ENCODE measurements at places on chromosomes 5 and 9. TPM values are rescaled to one million over a fixed set of nuclear protein-coding genes. Genes with fewer than 3 reads are reported as not detected.

The IER5L gene
- 4.1 TPM for total RNA-seq

The SLC34A1 gene
- total RNA-seq, result not detected

The OSMR gene
- total RNA-seq, result not detected

The MEGF10 gene
- not detected for total RNA-seq

The ISL1 gene
- 0.88 TPM for total RNA-seq

The DAPK1 gene
- 79.2 TPM for total RNA-seq

The SLC6A3 gene
- total RNA-seq, result not detected

DNA sequence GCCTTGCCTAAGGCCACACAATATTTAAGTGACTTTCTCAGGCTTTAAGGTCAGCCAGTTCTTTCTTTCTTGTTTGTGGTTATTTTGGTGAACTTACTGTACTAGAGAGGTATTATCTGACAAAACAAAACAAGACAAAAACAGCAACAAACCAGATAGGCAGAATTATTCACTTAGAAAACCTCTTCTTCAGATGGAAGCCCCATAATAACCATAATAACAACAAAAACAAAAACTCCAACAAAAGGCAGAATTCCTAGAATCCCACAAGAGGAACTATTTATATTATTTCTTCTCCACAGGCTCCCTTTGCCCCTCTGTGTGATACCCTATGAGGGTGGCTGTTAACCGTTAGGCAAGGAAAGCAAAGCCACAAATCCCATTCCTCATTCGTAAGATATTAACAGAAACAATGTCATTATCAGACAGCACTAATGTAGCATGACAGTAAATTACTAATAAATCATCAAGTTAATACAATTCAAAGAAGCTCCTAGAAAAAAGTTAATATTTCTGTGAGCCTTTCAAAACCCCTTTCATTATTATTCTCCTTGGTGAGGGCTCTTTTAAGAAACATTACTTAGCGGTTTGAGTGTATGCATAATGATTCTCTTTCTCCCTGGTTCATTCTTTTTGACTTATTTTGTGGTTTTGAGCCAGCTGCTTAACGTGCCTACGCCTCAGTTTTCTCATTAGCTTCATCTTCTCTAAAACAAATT, 274.9 kb downstream of the EFNA5 start:
- no peak for DNase-seq
- no peaks in the 10 kb centered on the region for H3K27me3 ChIP-seq
- no peak overlapping the region for H3K4me3 ChIP-seq
- no peaks in the 10 kb centered on the region for H3K4me1 ChIP-seq
- no peaks in the 10 kb centered on the region for H3K36me3 ChIP-seq

GRCh38 chr9:132627106-132627505, 42.7 kb downstream of the DDX31 start:
- no peak overlapping the region for H3K27ac ChIP-seq
- H3K27me3 ChIP-seq, result no peaks in the 10 kb centered on the region
- DNase-seq, result no peak
- H3K4me3 ChIP-seq, result no peak overlapping the region
- no peaks in the 10 kb centered on the region for H3K4me1 ChIP-seq

DNA sequence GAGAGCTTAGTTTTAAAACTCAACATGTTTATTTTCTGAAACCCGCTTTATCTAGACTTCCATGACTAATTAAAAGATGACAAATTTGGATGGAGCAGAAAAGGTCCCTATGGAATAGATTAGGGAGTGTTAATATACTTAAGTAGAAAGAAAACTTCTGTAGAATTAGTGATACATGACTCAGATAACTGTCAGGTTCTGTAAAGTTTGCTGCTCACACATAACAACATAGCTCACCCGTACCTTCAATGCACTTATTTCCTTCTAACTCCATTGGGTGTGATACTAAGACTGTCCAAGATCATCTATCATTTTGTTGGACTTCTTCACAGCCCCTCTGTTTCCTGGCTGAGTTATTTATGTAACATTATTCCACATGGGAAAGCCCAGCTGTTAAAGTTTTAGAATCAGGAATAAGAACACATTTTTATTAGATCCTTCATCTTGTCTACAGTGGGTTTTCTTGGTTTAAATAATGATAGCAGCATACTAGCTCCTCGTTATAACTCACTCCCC, 27.8 kb downstream of the TMEM167A start:
- DNase-seq, result no peak
- H3K27ac ChIP-seq, result no peak overlapping the region
- H3K4me1 ChIP-seq, result no peaks in the 10 kb centered on the region
- H3K36me3 ChIP-seq, result no peaks in the 10 kb centered on the region
- H3K4me3 ChIP-seq, result no peak overlapping the region

DNA sequence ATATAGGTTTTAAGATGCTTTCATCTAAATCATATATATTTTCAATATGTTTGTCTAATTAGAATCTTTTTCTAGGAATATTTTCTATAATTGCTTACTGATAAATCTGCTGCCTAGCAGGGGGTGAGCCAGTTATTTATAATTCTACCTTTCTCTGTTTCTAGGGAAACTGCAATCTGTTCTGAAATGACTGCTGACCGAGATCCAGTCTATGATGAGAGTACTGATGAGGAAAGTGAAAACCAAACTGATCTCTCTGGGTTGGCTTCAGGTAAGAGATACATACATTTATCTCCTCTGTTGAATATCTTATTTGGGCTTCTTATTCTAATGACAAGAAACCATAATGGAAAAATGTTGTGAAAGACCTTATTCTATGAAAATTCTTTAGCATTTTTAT, 127.3 kb downstream of the XRCC4 start:
- no peaks in the 10 kb centered on the region for H3K27me3 ChIP-seq
- no peak for DNase-seq
- no peak overlapping the region for H3K4me3 ChIP-seq
- no peaks in the 10 kb centered on the region for H3K4me1 ChIP-seq
- H3K27ac ChIP-seq, result no peak overlapping the region

- no peak overlapping the region for H3K27ac ChIP-seq
- H3K27me3 ChIP-seq, result no peaks in the 10 kb centered on the region
- H3K4me3 ChIP-seq, result no peak overlapping the region
- H3K36me3 ChIP-seq, result no peaks in the 10 kb centered on the region
Observed at GRCh38 chr9:134709512-134710270, 68.1 kb downstream of the COL5A1 start.

GRCh38 chr5:90224342-90224741, 185.2 kb downstream of the CETN3 start:
- H3K4me1 ChIP-seq, result no peaks in the 10 kb centered on the region
- H3K27me3 ChIP-seq, result no peaks in the 10 kb centered on the region
- no peaks in the 10 kb centered on the region for H3K36me3 ChIP-seq
- no peak overlapping the region for H3K27ac ChIP-seq

- H3K4me3 ChIP-seq, result no peak overlapping the region
- H3K4me1 ChIP-seq, result no peaks in the 10 kb centered on the region
- no peaks in the 10 kb centered on the region for H3K36me3 ChIP-seq
- DNase-seq, result no peak
Observed at GRCh38 chr9:134807716-134808446, 72.7 kb upstream of the FCN2 start.

- H3K27ac ChIP-seq, result no peak overlapping the region
- no peaks in the 10 kb centered on the region for H3K27me3 ChIP-seq
- H3K4me3 ChIP-seq, result peak overlapping the region; percentile 34
- no peaks in the 10 kb centered on the region for H3K4me1 ChIP-seq
- no peak for DNase-seq
Observed at GRCh38 chr5:149580808-149581191, 498 bp upstream of the ARHGEF37 start.

- H3K4me1 ChIP-seq, result peaks cover 10% of the 10 kb centered on the region
Observed at GRCh38 chr9:133580419-133580738, 28.8 kb downstream of the FAM163B start.

DNA sequence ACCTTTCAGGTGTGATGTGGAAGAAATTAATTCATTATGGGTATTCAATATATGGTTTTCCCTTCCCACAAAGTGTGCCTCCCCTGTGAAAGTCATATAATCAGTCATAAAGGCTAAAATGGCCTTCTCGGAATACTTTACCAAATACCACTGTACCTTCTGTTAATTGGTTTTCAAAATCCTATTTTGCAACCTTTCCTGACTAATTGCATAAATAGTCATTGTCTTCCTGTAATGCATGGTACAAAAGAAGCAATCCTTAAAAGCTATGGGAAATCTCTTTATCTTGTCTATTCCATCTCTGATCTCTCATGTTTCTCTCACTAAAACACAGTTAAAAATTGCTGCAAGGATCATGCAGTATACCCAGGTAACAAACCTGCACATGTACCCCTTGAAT, 44.3 kb upstream of the UGCG start:
- H3K4me1 ChIP-seq, result peaks cover 38% of the 10 kb centered on the region
- DNase-seq, result no peak
- no peaks in the 10 kb centered on the region for H3K27me3 ChIP-seq
- no peak overlapping the region for H3K27ac ChIP-seq

GRCh38 chr9:123561046-123561445, 205.0 kb downstream of the CRB2 start:
- no peaks in the 10 kb centered on the region for H3K27me3 ChIP-seq
- H3K36me3 ChIP-seq, result no peaks in the 10 kb centered on the region
- no peak overlapping the region for H3K27ac ChIP-seq
- no peaks in the 10 kb centered on the region for H3K4me1 ChIP-seq
- no peak overlapping the region for H3K4me3 ChIP-seq

DNA sequence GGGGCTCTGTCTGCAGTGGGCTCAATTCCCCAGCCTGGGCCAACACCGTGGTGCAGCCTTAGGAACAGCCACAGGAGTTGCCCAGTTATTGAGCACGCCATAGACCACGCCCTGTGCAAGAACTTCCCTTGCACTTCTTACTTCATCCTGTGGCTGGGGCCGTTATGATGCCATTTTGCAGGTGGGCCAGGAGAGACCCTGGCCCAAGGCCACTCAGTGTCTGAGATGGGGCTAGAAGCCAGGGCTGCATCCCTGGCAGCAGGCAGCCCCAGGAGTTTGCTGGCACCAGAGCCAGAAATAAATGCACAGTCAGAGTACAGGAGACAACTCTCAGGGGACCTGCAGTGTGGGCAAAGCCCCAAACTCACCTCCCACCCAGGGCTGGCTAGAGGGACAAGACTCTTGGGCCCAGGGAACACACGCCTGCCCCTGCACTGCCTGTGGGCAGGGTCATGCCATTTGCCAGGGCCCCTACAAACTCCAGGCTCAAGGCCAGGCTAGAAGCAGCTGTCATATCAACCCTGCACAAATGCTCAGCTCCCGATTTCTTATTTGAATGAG, 6.7 kb downstream of the CORO2A start:
- no peak overlapping the region for H3K27ac ChIP-seq
- H3K27me3 ChIP-seq, result no peaks in the 10 kb centered on the region
- H3K4me1 ChIP-seq, result peaks cover 36% of the 10 kb centered on the region
- no peak for DNase-seq

DNA sequence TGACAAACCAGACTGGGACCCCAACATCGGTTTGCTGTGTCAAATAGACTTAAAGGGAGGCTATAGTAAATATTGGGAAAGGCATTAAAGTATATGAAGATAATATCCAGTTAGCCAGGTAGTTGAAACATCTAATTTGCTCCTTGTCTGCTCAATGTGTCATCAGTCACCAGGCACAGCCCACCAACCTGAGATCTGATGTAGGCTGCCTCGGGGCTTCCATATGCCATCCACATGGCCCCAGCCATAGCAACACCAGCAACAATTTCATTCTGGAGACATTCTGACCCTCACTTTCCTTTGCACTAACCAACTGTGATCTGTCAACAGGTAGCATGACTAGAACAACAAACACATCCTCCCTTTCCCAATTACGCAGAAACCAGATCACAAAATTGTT, 196.0 kb downstream of the NR2F1-AS1 start:
- H3K4me1 ChIP-seq, result no peaks in the 10 kb centered on the region
- H3K27ac ChIP-seq, result no peak overlapping the region
- no peaks in the 10 kb centered on the region for H3K27me3 ChIP-seq
- no peak overlapping the region for H3K4me3 ChIP-seq
- DNase-seq, result no peak

GRCh38 chr5:174022384-174023095, 23.0 kb upstream of the NSG2 start:
- 0 out of 2 replicates have a peak, but pooled peaks cover 4% of the 10 kb centered on the region for H3K4me1 ChIP-seq
- H3K36me3 ChIP-seq, result no peaks in the 10 kb centered on the region
- DNase-seq, result no peak
- H3K4me3 ChIP-seq, result no peak overlapping the region
- peaks cover 1% of the 10 kb centered on the region for H3K27me3 ChIP-seq

DNA sequence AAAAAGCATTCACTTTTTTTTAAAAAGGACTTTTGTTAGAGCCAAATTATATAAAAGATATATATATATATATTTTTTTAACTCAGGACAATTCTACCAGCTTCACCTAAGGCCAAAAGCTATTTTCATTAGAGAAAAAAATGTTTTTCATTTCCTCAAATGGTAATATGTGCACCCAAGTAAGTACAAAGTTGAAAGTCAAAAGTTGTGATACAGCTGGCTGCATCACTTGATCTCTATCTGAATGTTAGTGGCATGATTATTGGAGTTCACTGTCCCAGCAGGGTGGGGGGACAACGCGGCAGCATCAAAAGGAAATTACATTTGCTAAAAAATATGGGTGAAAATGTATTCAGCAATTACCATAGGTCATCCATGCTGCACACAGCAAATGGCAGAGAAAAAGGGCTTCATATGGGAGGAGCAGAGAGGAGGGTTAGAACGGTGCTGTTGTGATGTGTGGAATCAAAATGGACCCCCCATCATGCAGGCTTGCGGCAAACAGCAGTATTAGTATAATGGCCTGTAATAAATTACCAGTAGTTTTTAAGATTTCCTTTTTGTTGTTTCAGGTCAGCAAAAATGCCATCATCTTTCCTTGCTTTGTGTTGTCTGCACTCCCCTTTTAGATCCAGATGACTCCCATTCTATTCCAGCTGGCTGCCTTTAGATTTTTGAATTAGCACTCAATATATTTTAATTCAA, 253.7 kb downstream of the MAT2B start:
- H3K4me3 ChIP-seq, result no peak overlapping the region
- DNase-seq, result no peak
- no peaks in the 10 kb centered on the region for H3K4me1 ChIP-seq
- no peaks in the 10 kb centered on the region for H3K27me3 ChIP-seq

GRCh38 chr5:32055891-32056866, 117.9 kb downstream of the GOLPH3 start:
- no peaks in the 10 kb centered on the region for H3K4me1 ChIP-seq
- H3K4me3 ChIP-seq, result no peak overlapping the region
- no peaks in the 10 kb centered on the region for H3K27me3 ChIP-seq
- DNase-seq, result no peak
- H3K27ac ChIP-seq, result no peak overlapping the region

DNA sequence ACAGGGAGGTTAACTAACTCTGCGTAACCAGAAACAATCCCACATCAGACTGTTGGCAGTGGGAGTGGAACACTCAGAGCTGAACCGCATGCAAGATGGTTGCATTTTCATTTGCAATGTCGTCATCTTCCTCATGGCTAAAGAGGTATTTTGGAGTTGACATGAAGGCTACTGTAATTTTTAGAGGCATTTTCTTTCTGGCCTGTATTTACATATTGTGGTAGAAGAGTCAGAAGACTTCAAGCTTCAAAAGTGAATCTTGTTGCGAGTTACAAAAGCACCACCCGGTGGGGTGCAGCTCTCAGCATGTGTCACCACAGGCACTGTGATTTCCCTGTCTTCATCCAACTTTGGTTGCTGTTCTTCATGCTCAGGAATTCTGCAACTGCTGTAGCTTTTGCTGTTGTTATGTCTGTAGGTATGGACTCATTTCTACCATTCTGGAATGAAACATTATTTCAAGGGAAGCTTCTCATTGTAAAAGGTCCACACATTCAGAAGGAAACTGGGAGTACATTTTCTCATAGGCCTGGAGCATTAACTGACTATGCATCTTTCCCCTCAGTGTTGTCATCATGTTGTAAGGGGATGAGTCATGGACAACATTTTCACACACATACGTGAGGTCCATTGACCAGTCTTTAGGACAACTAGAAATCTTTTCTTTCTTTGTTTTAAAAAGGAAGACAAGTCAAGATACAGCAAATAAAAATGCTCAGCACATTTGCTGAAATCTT, 35.4 kb upstream of the GDNF start:
- no peak overlapping the region for H3K4me3 ChIP-seq
- no peak overlapping the region for H3K27ac ChIP-seq
- H3K36me3 ChIP-seq, result no peaks in the 10 kb centered on the region
- H3K27me3 ChIP-seq, result no peaks in the 10 kb centered on the region
- H3K4me1 ChIP-seq, result no peaks in the 10 kb centered on the region

Measured in Caco-2 (cell line).